ENCODE measurements at places on chromosomes 1 and 21. TPM values are rescaled to one million over a fixed set of nuclear protein-coding genes. Genes with fewer than 3 reads are reported as not detected.
A peak's percentile ranks its signal among the peaks of the same experiment; 100 is the strongest.

- no peak for DNase-seq
Observed at GRCh38 chr1:216952864-216953263, 229.6 kb upstream of the ESRRG start.

DNA sequence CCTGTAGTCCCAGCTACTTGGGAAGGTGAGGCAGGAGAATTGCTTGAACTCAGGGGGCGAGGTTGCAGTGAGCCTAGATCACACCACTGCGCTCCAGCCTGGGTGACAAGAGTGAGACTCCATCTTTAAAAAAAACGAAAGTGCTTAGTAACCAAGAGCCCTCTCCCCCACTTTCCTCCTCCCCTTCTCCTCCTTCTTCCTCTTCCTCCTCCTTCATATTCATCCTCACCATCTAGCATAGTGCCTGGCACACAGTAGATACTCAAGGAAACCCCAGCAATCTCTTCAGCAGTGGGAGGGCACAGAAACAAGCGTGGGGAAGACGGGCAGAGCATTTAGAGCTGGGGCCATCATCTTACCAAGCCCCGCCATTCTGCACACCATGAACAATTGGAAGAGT is 119.4 kb upstream of the SLC45A1 start:
- DNase-seq = no peak

GRCh38 chr1:240712014-240712731 is 100.2 kb upstream of the GREM2 start:
- DNase-seq = no peak

DNA sequence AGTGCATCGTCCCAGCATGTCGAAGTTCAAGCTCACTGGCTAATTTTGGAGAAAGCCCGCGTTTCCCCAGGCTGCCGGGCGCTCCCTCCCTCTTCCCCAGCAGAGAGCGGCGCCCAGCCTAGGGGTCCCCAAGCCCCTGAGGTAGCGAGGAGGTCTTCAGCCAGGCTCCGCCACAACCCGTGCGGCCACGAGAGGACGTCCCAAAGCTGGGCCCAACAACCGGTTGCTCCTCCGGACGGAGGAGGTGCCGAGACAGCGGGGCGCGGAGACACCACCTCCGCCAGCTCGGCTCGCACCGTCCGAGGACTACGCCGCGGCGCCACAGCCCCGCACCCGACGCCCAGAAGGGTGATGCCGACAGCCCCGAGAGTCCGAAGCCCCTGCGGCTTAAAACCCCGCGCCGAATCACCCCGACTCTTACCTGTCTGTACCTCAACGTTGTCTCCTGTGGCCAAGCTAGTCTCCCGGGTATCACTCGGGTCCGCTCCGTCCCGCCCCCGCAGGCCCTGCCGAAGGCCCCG is at the start of gene DENND2C:
DENND2C (minus strand) TSS at position 488 of the 521 bp plus-strand sequence. CDS start 44,065 bp downstream, outside the sequence.
- peak; percentile 91 for DNase-seq

GRCh38 chr1:27388337-27389005 is 4.0 kb upstream of the GPR3 start:
- DNase-seq = peak; percentile 89

DNA sequence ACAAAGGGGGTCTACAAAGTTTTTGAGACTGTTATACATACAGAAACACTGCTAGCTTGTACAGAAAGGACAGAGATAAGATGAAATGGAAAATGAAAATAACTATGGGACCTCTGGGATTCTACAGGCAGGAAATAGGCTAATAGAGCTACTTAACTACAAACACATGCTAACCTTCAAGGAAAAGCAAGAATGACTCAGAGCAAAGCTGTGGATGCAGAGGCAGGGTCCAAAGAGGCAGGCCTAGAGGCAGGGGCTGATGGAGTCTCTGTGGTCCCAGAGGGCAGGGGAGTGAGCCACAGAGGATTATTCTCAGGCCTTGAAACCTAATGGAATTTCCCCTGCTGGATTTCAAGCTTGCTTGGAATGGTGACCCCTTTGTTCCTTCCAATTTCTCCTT is 18.7 kb upstream of the GOLT1A start:
- peak; percentile 88 for DNase-seq

The BEND5 gene
- total RNA-seq = 1.2 TPM

DNA sequence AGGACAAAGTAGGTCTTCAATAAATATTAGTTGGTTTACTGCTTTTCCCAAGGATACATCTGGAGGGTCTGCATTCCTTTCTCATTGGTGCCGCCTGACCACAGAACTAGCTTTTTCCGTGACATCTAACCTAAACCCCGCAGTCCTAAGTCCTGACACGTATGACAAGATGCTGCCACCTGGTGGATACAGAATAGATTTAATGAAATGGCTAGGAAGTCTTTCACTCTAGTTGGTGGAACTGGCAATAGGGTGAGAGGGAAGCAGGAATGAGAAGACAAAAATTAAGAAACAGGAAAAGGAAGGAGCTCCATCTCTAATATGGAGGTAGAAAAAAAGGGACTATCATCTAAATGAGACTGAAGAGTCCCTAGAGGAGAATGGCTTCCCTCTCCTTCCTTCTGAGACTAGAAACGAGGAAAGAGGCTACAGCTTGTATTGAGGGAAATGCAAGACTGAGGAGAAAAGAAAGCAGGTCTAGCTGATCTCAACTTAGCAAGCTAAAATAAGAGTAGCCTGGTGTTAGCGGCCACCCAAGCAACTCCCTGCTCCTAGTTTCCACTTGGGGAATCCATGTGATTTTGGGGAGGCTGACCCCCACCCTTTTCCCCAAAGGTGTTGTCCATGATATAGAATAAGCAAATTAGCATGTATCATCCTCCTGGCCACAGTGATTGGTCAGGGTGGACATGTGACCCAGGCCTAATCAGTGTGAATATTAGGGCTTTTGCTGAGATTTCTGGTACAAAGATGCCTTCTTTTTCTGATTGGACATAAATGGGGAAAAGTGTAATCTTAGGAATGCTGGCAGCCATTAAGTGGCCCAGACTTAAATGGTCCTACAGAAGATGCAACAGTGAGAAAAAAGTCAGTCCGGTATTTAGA is 5.9 kb downstream of the RFX5 start:
- DNase-seq = peak; percentile 69

GRCh38 chr1:23810818-23811540 is 10.4 kb upstream of the GALE start:
- DNase-seq = peak; percentile 54

The CA6 gene
- not detected for total RNA-seq

Measured in osteoblast (primary cell).